Esophagus squamous epithelium (tissue), 5 donors: ENCODE measurements at places on chromosomes 3 and 15.

- DNase-seq, result no peak
Measured at GRCh38 chr15:101275018-101275417, 2.3 kb downstream of the SELENOS start.

- DNase-seq, result no peak
Measured at GRCh38 chr3:178392511-178392926, 143.7 kb upstream of the KCNMB2 start.

DNA sequence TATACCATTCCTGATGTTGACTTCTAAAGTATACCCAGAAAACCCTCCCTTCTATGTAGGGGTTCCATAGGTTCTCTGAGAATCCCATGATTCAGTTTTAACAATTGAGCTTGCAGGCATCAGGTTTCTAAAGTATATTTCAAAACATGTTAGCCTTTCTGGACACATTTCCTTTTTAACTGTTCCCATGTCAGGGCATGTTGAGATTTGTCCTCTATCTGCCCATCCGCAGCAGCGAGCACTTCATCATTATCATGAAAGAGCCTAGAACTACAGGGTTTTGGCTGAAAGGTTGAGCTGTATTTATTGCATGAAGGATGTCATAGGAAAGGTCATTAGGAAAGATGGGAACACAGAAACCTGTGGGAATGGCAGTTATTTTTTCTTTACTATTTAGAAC, 201.1 kb upstream of the BHLHE40 start:
- no peak for DNase-seq

- no peak for DNase-seq
Measured at GRCh38 chr3:190591080-190591479, 77.2 kb downstream of the IL1RAP start.

DNA sequence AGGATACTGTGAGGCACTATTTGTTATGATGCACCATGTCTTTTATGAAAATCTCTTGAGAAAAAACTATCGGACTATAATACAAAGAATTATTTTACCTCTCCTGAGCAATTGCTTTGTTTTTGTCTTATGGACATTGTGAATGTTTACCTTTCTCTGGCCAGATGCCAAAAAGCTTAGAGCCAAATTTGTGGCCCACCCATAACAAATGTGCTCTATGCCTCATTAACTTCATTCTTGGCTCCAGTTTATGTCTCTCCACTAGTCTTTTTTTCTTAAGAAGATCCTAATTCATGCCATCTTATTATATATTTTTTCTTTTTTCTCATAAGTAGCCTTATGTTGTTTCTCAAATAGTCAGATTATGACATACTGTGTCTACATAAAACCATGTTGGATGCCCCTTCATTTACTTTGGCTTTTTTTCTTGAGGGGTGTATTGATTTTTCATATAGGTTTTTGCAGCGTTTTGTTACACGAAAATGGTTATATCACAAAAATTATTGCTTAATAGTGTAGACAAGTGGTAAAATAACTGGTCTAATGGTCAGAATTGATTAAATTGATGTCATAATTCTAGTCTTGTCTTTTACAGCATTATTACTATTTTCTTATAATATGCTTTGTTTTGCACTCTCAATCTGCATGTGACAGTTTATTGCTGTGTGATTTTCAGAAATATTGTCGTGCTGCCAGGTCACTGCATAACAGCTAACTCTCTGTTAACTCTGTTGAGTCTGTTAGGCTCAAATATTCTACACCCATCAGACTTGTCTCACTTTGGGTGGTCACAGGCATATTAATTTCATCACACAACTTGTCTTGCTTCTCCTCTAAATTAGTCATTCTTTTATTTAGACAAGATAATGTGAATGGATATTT, 18.2 kb downstream of the SENP8 start:
- DNase-seq, result no peak

- DNase-seq, result no peak
Measured at GRCh38 chr3:106913966-106914365, 463.3 kb upstream of the CCDC54 start.

DNA sequence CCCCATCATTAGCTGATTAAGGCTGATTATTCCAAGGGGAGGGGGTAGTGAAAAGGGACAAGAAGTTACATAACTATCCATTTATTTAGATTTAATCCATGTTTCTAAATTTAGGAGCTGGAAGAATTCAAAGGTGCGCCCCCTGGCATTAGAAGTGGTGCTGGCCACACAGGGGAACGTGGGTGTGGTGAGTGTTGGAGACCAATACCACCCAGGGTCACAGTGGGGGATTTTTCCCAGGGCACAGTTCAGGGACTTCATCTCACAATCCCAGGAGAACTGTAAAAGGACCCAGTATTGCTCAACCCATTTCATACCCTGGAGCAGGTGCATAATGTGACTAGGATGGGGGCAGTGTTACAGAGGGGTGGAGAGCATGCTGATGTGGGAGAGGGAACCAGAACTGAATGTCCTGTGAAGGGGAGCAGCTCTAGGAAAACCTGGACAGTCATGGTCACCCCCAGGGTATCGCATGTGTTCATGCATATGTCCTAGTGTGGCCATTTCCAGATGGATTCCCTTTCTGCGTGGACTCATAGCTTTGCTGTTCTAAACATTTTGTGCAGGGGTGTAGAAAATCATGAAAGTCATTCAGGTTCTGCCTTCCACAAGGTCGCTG, 110.3 kb downstream of the LSM3 start:
- DNase-seq, result no peak

DNA sequence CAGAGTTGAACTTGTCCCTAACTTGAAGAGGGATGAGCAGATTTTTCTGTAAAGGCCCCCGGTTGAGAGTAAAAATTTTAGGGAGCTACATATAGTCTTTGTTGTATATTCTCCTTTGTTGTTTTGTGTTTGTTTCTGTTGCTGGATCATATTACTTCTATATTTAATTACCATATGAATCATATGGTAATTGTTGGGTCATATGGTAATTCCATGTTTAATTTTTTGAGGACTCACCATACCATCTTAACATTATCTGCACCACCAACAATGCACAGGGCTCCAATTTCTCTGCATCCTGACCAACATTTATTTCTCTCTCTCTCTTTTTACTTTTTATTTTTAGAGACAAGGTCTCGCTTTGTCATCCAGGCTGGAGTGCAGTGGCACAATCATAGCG, 7.4 kb upstream of the ZFYVE19 start:
- no peak for DNase-seq

GRCh38 chr3:141949972-141950371, 73.5 kb downstream of the ATP1B3 start:
- no peak for DNase-seq

- DNase-seq, result no peak
Measured at GRCh38 chr3:26623419-26624208, 1.0 kb downstream of the LRRC3B start.

GRCh38 chr3:121855555-121855954, 20.5 kb downstream of the EAF2 start:
- no peak for DNase-seq

GRCh38 chr3:143885780-143886427, 37.6 kb upstream of the SLC9A9 start:
- no peak for DNase-seq

DNA sequence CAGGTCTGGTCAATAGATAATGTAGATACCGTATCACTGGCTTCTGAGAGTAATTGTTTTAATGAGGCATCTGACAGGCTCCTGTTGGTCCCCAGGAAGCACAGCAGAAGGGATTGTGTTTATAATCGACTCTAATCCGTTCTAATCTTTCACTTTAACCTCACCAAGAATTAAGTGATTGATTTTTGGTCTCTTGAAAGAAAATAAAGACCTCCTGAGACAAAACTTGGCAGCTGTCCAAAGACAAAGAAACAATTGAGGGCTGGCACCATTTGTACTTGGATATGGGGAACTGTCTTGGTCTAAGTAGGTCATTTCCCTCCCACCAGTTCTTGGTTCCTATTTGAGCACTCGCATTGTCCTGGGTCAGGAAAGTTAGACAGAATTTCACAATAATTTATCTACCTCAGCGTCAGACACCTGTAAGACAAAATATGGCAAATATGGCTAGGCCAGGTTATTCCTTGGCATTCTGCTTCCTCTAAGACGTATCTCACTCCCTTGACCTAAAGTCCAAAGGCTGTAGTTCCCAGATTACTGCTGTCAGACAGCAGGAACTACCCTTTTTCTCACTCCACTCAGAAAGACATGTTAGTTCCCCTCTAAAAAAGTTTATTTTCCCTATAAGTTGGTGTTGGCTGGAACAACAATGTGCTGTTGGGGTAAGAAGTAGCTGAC, 22.7 kb upstream of the CD96 start:
- DNase-seq, result no peak

GRCh38 chr3:127092776-127093175, 100.2 kb upstream of the PRR23E start:
- DNase-seq, result no peak

- no peak for DNase-seq
Measured at GRCh38 chr3:116445311-116445841, at the start of gene LSAMP. Gene LSAMP, minus strand, starts transcription at chr3:116445487.

GRCh38 chr3:135781026-135781815, 184.3 kb upstream of the PPP2R3A start:
- no peak for DNase-seq

DNA sequence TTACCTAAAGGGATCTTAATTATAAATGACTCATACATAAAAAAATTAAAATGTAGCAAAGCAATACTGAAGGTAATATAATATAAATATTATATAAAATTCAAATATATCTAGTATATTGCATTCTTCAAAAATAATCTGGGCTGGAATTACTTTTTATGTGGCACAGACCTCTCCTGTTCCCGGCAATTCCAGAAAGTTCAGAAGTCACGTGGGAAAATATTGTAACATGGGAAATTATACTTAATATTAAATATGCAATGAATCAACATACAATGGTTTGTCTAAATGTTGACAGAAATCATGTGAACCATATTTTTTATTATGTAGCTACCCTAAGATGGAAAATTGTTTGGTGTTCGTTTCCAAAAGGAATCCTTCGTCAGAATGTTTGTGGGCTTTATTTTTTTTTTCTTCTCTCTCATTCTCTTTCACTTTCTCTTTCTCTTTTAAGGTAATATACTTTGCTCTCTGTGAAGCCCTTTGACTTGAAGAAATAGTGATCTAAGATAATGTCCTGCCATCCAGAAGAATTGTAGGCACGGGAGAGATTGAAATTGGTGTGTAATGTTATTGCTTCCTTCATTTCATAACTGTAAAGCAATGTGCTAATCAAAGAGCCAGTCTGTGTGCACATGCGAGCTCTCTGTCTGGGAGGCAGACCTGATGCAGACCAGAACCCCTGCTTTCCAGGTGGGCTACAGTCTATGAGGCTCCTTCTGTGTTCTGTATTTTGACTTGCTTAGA, 559.4 kb downstream of the NR2F2 start:
- DNase-seq, result no peak

GRCh38 chr15:41487381-41487780, 6.3 kb upstream of the ITPKA start:
- DNase-seq, result no peak

DNA sequence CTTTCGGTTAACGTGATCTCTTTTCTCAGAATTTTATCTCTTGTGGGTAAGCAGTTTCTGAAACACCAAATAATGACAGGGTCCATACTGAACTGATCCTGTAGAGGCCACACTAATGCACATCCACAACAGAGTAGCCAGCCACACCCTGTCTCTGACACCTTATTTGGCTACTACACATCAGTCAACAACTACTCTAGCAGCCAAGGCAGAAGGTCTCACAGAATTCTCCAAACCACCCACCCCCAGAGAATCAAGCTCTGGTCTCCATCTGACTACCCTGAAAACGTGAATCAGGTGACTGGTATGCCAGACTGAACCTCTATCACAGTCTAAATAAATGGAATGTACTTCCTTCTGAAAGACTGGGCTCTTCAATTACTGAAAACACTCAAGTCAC, 38.0 kb downstream of the EDC3 start:
- DNase-seq, result no peak

GRCh38 chr3:44198284-44199269, 43.1 kb upstream of the TOPAZ1 start:
- DNase-seq, result peak; percentile 13

DNA sequence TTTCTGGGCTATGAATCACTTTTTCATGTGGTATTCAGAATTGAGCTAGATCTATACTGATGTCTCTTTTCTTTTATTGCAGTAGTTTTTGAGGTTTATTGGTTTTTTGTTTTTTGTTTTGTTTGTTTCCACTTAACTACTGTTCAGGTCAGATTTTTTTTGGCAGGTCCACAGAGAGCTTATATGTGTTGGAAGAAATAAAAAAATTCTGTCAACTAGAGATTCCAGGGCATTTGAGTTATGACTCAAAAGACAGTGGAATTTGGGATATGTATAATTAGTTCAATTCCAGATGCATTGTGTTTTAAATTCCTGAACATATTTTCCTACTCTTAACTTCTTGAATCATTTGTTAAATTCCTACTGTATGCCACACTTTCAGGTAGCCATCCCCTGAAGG, 727.2 kb downstream of the SI start:
- DNase-seq, result no peak

- no peak for DNase-seq
Measured at GRCh38 chr15:83356501-83357399, 72.3 kb upstream of the BNC1 start.

DNA sequence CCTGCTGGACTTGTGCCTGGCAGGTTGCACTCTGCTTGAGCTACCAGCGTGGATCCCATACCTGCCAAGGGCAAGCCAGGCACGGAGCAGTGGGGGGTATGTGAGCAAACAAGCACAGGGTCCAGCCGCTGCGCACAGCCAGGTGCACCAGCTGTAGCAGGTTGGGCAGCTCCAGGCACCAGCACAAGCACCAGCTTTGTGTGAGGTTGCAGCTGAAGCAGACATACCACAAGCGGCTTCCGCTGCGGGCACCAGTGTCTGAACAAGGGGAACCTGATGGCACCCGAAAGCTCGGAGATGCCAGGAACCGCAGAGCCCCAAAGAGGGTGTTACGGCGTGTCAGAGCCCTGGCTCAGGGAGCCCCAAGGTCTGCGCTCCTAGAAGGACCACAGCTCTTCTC, 472.7 kb upstream of the ARL6 start:
- no peak for DNase-seq

DNA sequence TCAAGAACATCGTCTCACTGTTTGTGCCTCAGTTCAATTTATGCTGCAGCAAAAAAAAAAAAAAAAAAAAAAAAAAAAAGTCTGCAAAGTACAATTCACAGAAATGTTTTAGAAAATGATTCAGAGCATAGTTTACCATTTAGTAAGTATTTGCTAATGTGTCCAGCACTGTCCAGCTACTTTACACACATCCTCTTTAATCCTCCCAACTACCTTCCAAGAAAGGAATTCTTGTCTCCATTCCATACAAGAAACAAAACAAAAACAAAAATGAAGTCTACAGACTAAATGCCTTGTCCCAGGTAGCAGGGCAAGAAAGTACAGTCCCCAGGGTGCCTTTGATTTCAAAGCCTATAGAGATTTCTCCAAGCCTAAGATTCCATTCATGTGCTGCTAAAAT, 38.9 kb upstream of the SNTN start:
- no peak for DNase-seq
